Esophagus mucosa (tissue), 1 donor: ENCODE measurements at places on chromosomes 13 and 19. TPM values are rescaled to one million over a fixed set of nuclear protein-coding genes. Genes with fewer than 3 reads are reported as not detected.

CEACAM20 gene
- not detected for total RNA-seq

KCNN4 gene
- 4.1 TPM for total RNA-seq

TTYH1 gene
- total RNA-seq = 0.44 TPM

APOC4 gene
- not detected for total RNA-seq

CBY2 gene
- 0.32 TPM for total RNA-seq

FUT1 gene
- total RNA-seq = 6.1 TPM

EDNRB gene
- total RNA-seq = 2.6 TPM

PGLYRP2 gene
- total RNA-seq = not detected

TMIGD2 gene
- total RNA-seq = 0.20 TPM

RASGRP4 gene
- total RNA-seq = 0.24 TPM

ATP4B gene
- total RNA-seq = not detected

SMIM17 gene
- not detected for total RNA-seq

NFIC gene
- 68.2 TPM for total RNA-seq

ZNF442 gene
- total RNA-seq = 2.8 TPM

RFX1 gene
- total RNA-seq = 8.3 TPM
